ENCODE measurements at places on chromosomes 6 and 20. TPM values are rescaled to one million over a fixed set of nuclear protein-coding genes. Genes with fewer than 3 reads are reported as not detected.
A peak's percentile ranks its signal among the peaks of the same experiment; 100 is the strongest.

DNA sequence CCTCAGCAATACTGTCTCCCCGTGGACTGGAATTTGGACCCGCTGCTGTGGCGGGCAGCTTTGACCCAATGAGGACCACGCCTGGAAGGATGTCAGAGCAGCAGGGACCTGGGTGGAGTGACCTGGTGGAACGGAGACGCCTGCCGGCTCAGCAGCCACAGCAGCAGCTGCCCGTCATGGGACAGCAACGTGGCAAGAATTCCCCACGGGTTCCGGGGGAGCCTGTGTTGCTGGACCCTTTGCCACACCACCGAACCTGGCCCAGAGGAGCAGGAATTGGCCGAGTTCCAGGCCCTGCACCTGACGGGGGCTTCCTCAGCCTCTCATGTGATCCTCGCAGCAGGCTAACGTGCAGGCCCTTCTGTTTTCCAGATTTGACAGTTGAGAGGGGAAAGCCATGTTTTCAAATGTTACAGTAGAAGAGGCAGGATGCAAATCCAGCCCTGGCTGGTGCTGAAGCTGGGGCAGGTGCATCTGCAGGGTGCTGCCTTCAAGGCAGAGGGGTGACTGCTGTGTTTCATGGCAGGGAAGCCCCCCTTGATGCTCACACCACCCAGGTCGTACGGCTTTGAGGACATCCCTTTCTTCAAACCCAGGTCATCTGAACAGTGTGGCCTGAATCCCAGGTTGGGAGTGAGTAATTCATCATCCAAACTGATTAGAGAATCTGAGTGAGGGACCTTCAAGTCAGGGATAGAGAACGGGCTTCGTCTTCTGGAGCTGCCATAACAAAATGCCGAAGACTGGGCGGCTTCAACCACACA lies 93.4 kb downstream of the THBS2 start:
- no peak overlapping the region for H3K27ac ChIP-seq
- no peaks in the 10 kb centered on the region for H3K36me3 ChIP-seq
- H3K4me3 ChIP-seq, result no peak overlapping the region
- no peaks in the 10 kb centered on the region for H3K27me3 ChIP-seq

Gene FAM209B
- total RNA-seq, result 3.3 TPM

DNA sequence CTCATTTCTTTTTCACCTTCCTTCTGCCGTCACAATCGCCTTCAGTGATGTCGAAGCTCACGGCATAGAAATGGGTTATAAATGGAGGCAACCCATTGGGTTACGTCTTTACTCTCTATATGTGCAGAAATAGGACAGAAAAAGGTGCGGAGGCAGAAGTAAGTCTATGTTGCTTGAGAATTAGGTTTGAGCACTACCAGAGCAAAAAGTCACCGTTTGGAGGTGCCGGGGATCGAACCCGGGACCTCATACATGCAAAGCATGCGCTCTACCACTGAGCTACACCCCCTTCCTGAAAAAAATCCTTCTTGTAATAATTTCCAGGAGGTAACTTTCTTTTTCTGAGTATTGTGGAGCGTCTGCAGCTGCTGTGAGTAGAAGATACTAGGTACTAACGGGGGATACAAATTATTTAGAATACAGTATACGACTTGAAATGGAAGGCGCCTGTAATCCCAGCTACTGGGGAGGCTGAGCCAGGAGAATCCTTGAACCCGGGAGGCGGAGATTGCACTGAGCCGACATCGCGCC lies 134.2 kb downstream of the TRIM27 start:
- H3K4me1 ChIP-seq, result no peaks in the 10 kb centered on the region
- H3K27ac ChIP-seq, result no peak overlapping the region
- no peak for DNase-seq
- no peak overlapping the region for H3K4me3 ChIP-seq
- peaks cover 67% of the 10 kb centered on the region for H3K27me3 ChIP-seq
- H3K36me3 ChIP-seq, result no peaks in the 10 kb centered on the region

GRCh38 chr6:140012150-140012549 lies 637.7 kb upstream of the CITED2 start:
- H3K27ac ChIP-seq, result no peak overlapping the region
- no peaks in the 10 kb centered on the region for H3K36me3 ChIP-seq
- DNase-seq, result no peak
- no peak overlapping the region for H3K4me3 ChIP-seq

Gene TINAG
- total RNA-seq, result not detected

DNA sequence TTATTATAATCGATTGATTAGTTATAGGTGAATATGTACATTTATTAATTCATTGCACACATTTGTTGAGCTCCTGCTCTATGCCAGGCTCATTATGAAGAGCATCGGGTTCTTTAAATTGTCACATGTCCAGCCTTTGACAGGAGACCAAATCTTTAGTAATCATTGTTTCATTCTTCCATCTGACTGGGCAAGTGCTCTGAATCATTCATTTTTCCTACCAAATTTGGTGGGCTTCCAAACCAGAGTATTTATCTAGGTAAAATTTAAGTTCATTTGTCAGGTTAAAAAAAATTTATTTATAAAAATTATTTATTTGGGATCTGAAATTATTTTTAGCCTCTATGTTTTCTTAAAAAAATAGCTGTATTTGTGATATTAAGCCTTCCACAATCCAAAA lies 404.9 kb upstream of the MMS22L start:
- H3K27me3 ChIP-seq, result no peaks in the 10 kb centered on the region
- no peak overlapping the region for H3K4me3 ChIP-seq
- no peaks in the 10 kb centered on the region for H3K36me3 ChIP-seq
- no peak for DNase-seq
- no peak overlapping the region for H3K27ac ChIP-seq

Gene GCNT2
- total RNA-seq, result 4.7 TPM

Gene C20orf144
- total RNA-seq, result 0.25 TPM

Gene SLC32A1
- not detected for total RNA-seq

DNA sequence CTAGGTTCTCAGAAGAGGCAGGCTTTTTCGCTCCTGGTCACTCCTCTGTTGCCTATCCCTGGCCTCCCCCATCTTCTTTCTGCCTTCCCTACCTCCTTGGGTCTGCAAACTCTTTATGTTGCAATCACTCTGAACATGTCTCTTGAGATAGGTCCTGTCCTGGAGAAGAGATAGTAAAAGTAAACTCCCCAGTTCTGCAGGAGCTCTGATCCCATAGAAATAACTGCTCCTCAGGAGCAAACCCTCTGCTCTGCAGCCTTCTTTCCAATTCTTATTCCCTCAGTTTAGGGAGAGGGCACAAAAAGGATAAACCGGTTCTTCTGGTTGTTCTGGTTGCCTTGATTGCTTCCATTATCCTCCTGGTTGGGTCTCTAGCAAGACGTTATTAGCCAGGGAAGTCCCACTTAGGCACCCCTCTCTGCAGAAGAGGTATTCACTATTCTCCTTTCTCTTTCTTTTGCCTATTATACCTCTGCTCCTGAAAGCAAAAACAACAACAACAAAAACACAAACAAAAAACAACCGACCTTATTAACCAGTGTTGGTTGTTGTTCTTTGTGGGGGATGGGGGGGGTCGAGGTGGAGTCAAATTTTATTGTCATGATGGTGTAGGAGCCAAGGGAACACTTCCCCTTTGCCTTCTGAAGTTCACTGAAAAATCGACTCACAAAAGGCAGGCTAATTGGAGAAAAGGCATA lies 973 bp downstream of the TRIM38 start:
- H3K27me3 ChIP-seq, result no peaks in the 10 kb centered on the region
- peak; percentile 23 for DNase-seq
- H3K4me1 ChIP-seq, result peaks cover 56% of the 10 kb centered on the region
- H3K36me3 ChIP-seq, result peaks cover 38% of the 10 kb centered on the region
- H3K4me3 ChIP-seq, result peak overlapping the region; percentile 88

DNA sequence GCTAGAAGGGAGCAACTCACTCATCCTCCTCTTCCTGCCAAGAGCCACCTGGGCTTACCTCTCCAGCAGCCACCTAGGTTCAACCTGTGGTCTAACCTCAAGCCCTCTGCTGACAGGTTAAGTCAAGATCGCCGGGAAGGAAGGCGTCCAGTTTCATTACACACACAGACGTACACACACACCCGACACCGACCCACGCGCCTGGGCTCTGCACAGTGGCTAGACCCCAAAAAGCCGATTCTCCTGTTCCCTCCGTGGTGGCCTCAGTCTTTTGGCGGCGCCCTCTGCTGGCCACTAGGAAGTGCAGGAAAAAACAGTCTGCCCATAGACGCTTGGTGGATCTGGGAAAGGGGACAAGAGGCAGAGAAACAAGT lies 52.8 kb downstream of the MRPL14 start:
- H3K4me3 ChIP-seq, result no peak overlapping the region
- H3K27ac ChIP-seq, result no peak overlapping the region
- peaks cover 12% of the 10 kb centered on the region for H3K27me3 ChIP-seq
- no peaks in the 10 kb centered on the region for H3K36me3 ChIP-seq
- H3K4me1 ChIP-seq, result peaks cover 25% of the 10 kb centered on the region

Gene RFX6
- total RNA-seq, result not detected

DNA sequence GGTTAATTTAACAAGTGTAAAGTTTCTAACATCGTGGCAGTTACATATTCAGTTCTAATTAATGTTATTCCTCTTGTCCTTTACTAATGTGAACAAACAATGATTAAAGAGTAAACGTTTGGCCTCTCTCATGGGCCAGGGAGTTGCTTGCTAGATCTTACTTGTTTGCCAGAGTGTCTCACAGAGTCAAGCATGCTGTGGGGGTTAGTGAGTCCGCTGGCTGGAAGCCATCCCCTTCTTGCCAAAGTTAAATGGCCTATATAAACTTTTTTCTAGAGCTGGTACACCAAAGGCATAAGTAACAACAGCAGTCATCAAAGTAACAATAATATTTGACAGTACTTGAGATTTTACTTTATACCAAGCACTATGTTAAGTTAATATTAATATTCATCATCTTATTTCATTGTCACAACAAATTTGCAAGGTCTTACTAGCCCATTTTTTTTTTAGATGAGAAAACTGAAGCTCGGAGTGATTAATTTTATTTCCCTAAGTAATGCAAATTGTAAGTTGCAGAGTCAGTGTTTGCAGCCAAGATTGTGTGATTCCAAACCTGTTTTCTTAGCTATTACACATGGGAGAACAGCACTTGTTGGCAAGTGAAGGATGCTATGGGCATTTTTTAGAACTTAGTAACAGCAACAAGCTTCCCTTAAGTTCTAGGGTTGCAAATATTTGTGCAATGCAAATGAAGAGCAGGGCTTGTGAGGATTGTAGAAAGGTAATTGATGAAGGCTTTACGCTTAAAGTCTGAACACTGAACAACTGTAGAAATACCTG lies 224.5 kb downstream of the RFPL4B start:
- no peaks in the 10 kb centered on the region for H3K36me3 ChIP-seq
- no peak overlapping the region for H3K4me3 ChIP-seq
- no peak for DNase-seq
- no peaks in the 10 kb centered on the region for H3K27me3 ChIP-seq
- H3K4me1 ChIP-seq, result no peaks in the 10 kb centered on the region
